BJ (cell line): ENCODE measurements at places on chromosomes 16 and 17.

DNA sequence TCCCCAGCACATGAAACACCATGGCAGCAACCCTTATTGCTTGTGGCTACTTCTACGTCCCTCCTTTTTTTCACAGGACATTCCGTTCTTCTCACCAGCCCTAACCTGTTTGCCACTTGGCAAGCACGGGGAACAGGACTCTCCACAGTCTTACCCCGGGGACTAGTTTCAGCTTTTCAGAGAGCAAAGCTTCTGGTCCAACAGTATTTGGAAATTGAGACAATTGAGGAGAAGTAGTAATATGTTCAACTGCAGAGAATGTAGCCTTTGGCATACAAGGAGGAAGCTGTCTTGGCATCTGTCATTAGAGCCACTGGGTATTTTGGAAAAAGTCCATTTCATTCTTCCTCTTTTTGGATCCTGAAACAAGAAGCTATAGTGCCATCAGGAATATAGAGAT lies 65.7 kb downstream of the MAP2K6 start:
- DNase-seq, result no peak

GRCh38 chr16:59632276-59632855 lies 898.2 kb upstream of the GOT2 start:
- no peak for DNase-seq

DNA sequence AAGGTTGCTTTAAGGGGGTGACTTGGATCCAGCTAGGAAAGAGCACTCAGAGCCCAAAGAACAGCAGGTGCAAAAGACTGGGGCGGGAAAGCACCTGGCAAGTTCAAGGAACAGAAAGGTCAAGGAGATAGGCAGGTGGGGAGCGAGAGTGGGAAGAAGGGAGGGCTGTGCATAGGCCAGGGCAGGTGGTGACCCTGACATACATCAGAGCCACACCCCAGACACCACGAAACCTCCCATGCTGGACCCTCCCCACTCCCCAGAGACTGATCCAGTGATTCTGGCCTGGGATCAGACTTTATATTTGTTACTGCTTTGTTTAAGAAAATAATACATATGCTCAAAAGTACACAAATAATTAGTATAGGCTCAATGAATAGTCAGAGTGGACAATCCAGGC lies 48.5 kb upstream of the RBFOX3 start:
- no peak for DNase-seq

DNA sequence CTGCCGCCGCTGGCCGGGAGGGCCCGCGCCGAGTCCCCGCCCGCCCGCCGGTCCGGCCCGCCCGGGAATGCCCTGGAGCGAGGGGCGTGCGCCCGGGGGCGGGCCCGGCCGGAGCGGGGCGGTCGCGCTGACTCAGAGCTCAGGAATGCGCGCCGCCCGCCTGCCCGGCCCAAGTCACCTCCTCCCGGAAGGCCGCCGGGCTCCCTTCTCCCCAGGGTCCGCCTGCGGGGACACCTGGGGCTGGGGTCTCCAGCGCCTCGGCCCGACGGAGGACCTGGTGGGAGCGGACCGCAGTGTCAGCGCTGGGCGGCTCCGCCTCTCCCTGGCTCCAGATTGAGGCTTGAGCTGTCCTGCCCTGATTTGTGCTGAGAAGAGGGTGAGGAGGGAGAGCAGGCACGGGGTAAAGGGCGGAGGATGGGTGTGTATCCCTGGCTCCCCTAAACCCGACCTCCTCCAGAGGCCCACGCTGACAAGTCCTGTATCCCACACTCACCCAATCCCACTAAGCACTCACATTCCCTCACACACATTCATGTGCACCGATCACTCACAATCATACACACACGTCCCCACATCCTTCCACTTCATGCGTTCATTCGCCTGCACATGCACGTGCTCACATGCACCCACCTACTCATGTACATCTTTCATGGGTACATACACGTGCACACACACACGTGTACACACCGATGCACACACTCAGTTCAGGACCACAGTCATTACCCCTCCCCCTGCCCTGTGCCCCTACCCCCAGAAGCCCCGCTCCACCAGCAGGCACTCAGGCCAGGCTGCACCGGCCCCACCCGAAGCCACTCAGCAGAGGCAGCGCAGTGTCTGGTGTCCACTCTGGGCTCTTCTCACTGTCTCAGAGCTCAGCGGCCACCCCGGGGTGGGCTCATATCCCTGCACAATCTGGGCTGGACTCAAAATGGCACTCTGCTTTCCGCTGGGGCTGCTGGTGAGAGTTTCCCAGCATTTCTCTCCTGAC lies at the start of gene RHBDF1:
Gene RHBDF1 (minus strand): TSS at position 71 of the 988 bp plus-strand sequence. CDS start 7,616 bp downstream, outside the sequence.
- DNase-seq, result no peak

DNA sequence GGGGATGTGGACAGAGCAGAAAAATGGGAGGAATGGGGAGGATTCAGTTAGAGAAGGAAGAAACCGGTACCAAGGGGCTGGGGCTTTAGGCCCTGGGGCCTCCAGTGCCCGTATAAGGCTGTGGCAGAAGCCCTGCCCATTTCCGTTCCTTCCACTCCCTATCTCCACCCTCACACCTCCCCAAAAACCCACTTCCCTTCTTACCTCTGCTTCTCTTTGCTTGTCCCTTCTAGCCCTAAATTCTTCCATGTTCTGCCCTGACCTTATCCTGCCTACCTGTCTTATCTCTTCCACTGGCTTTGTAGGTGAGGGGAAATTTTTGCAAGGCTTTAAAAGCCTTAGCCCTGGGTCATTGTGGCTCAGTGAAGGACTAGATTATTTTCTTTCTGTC lies 4.1 kb downstream of the RNF167 start:
- no peak for DNase-seq

DNA sequence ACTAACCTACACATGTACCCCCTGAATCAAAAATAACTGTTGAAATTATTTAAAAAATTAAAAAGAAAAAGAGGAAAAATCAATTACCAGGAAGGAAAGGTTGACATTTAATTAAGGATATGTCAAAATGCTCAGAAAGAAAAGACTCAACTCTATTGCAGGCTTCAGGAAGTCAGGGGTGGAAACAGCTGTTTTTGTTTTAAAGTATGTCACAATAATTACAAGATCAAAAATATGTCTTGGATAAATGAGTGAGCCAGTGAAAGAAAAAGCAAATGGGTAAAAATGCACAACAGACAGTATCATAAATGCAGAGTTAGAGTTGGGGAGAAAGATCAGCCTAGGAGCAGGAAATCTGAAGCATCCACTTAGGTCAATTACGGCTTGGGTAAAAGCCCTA lies 146.0 kb downstream of the CDH11 start:
- no peak for DNase-seq

DNA sequence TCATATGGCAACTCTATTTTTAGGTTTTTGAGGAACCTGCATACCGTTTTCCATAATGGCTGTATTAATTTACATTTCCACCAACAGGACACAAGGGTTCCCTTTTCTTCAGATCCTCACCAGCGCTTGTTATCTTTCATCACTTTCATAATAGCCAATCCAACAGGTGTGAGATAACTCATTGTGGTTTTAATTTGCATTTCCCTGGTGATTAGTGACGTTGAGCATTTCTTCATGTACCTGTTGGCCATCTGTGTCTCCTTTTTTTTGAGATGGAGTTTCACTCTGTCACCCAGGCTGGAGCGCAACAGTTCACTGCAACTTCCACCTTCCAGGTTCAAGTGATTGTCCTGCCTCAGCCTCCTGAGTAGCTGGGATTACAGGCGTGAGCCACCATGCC lies 36.2 kb upstream of the ABCC3 start:
- no peak for DNase-seq
